Smooth muscle cell of the coronary artery (primary cell): ENCODE measurements at places on chromosomes 1 and 21. TPM values are rescaled to one million over a fixed set of nuclear protein-coding genes. Genes with fewer than 3 reads are reported as not detected.

HRNR gene
- not detected in 2 replicates for total RNA-seq

LEMD1 gene
- not detected in 2 replicates for total RNA-seq

PTPRC gene
- not detected in 2 replicates for total RNA-seq

HSD3B1 gene
- total RNA-seq, result not detected in 2 replicates

AKR7A3 gene
- total RNA-seq, result 0.12 and 0.15 TPM in 2 replicates

HPCA gene
- not detected in 2 replicates for total RNA-seq

HYI gene
- 8.4 and 96.7 TPM in 2 replicates for total RNA-seq

NES gene
- total RNA-seq, result 12.4 and 71.8 TPM in 2 replicates

CLDN19 gene
- not detected in 2 replicates for total RNA-seq

KCTD3 gene
- total RNA-seq, result 30.7 and 63.3 TPM in 2 replicates

CLDN14 gene
- 0.12 and 5.5 TPM in 2 replicates for total RNA-seq

ETNK2 gene
- 1.1 and 5.3 TPM in 2 replicates for total RNA-seq

SZRD1 gene
- 10.9 and 27.5 TPM in 2 replicates for total RNA-seq

LCE2C gene
- total RNA-seq, result not detected in 2 replicates

DCAF8 gene
- total RNA-seq, result 64.9 and 108 TPM in 2 replicates

TINAGL1 gene
- total RNA-seq, result 17.3 and 278 TPM in 2 replicates
